GOT3 (cell line): ENCODE measurements at places on chromosomes 11 and 22.

DNA sequence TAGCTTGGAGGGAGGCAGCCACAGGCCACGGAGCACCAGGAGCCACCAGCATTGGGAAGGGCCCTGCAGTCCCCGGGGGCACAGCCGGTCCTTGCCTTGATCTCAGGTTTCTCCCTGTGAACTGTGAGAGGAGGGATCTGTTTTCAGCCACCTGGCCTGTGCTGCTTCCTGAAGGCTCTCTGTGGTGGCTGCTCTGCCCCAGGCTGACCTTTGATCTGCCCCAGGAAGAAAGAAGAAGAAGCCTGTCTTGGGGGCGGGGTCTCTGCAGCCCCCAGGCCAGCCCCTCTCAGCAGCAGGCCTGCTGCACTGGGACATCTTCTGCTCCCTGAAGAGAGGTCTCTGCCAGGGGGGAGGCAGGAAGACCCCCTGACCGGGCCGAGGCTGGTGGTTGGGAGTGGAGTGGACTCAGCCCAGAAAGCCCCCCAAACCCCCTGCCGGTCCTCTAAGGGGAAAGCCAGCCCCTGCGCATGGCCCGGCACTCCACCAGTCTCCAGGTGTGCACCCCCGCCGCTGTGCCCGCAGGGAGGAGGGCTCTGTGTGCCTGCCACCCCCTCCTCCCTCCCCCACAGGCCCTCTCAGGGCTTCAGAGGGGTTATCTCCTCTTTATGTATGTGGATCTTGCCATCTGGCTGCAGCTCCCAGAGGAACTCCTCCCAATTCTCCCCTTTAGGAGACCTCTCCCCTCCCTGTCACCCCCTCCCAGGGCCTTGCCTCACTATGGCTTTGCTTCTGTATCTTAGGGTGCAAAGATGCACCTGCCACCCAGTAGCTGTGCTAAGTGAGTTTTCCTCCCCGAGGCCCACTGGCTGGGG lies 675.3 kb downstream of the BRD1 start:
- no peak for DNase-seq

DNA sequence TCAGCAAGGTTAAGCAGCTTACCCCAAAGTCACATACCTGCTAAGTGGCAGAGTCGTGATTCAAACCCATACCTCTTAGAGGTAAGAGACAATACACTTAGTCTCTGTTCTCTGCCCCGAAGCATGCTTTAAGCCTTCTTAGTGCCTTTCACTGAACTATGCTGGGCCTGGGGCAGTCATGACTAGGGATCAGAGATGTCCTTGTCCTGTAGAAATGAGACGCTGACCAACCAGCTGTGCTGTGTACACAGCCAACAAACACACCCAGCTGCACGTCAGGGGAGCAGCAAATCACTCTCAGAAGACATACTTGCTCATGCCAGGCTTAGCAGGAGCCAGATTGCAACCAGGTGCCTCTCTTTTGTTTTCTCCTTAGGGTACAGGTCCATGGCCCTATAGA lies 255.7 kb downstream of the BUD13 start:
- DNase-seq, result no peak

DNA sequence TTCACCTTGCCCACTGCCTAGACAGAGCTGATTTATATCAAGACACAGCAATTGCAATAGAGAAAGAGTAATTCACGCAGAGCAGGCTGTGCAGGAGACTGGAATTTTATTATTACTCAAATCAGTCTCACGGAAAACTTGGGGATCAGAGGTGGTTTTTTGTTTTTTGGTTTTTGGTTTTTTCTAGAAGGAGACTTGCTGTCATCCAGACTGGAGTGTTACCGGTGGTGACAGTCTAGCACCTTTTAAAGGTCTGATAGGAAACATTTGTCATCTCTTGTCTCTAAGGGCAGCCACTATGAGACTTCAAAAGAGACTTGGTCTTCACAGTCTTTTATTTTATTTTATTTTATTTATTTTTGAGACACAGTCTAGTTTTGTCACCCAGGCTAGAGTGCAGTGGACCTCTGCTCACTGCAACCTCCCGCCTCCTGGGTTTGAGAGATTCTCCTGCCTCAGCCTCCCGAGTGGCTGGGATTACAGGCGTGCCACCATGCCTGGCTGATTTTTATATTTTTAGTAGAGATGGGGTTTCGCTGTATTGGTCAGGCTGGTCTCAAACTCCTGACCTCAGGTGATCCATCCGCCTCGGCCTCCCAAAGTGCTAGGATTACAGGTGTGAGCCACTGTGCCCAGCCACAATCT lies 19.1 kb downstream of the APOBEC3H start:
- DNase-seq, result no peak

DNA sequence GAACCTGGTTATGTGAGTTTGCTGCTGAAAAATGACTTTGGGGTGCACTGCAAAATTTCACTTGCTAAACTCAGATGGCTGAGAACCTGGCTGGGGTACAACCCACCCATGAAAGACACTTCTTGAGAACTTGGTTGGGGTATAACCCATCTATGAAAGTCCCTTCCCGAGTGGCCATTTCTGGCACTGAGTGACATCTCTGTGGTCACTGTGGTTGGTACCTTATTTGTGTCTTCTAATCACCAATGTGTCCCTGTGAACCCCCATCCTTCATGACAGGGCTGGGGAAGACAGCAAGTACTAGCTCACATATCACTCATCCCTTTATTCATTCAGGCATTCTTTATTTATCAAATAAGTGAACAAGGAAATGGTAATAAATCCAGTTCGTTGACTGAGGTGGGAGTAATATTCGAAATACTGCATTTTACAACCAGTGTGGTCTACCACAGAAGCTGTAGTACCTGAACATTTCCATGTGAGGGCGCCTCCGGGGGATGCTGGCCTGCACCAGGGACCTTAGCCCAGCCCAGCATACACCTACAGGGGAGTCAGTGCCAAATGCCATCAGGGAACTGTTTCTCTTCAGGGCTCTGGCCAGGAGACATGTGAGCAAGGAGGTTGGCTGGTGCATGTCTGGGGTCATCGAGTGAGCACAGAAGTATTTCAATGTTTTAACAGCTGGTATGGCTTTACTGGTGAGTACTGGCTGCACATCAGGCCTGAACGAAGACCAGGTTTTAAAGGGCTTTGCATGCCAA lies 122.1 kb downstream of the CSNK2A3 start:
- DNase-seq, result no peak

DNA sequence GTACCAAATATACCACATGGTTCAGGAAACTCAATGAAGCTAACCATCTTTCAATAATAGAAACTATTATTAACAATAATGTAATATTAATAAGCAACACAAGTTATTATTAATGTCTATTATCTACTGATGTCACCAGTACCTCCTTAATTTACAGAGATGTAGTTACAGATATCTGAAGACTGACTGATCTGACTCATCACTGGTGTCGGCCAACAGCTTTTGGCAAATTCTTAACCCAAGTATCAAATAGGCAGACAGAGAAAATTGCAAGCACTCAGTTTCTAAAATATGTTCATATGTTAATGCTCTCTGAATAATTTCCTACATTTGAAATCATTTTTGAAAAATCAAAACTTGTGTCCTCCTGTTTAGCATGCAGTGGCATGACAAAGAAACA lies 100.4 kb upstream of the DDI1 start:
- DNase-seq, result no peak
